Skin of body (tissue), 3 donors: ENCODE measurements at places on chromosomes 11 and 22. TPM values are rescaled to one million over a fixed set of nuclear protein-coding genes. Genes with fewer than 3 reads are reported as not detected.

Gene MIAT
- total RNA-seq: 2.5 TPM

Gene PIWIL4
- total RNA-seq: 6.2 TPM

Gene DDIAS
- 3.3 TPM for total RNA-seq

Gene SAA4
- not detected for total RNA-seq

Gene SEC14L2
- 5.1 TPM for total RNA-seq

Gene CCDC90B
- 43.1 TPM for total RNA-seq

Gene PLAAT3
- total RNA-seq: 21.6 TPM

Gene YAP1
- 117 TPM for total RNA-seq

- no peak for DNase-seq
Measured at GRCh38 chr11:67700548-67701262, 26.3 kb upstream of the ALDH3B2 start.

- no peak for DNase-seq
Measured at GRCh38 chr11:3182462-3182852, 17.3 kb upstream of the OSBPL5 start.

- no peak for DNase-seq
Measured at GRCh38 chr11:69053169-69053477, 4.4 kb downstream of the TPCN2 start.

GRCh38 chr11:63918507-63919191, 1.7 kb upstream of the RCOR2 start:
- DNase-seq: peak; percentile 61

DNA sequence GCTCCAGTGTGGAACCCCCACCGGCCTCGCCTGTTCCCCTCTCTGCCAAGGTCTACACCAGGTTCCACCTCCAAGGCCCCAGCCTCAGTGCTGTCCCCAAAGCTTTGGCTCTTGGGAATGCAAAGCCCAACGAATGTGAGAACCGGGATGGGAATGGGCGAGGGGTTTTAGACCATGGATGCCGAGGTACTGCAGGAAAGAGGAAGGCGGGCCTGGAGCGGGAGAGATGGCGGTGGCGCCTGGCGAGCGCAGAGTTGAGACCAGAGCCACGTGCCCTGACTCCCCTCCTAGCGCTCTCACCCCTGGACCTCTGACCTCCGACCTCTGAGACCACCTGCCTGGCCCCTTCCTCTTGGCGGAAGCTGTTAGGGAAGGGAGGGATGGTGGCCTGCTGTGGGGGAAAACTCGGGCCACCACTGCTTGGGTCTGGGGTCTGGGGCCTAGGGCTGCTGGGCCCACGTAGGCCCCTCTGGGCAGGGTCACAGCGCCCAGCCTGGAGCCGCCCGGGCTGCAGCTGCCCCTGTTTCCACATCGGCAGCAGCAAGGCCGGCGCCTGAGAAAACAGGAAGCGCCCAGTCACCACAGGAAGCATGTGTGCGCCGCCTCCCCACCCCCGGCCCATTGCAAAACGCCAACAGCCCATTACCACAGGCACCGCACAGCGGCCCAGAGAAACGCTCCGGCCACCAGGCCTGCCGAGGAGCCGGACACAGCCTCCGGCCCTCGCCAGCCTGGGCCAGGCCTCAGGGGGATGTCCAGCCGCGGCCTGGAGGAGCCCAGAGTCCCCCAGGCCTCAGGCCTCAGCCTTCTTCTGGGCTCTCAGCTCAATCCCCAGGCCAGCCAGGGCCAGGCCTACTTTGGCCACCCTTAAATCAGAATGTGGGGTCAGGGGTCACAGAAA, 13.8 kb upstream of the SLC39A13 start:
- DNase-seq: no peak

GRCh38 chr11:129658526-129658867, 157.2 kb upstream of the TMEM45B start:
- no peak for DNase-seq

GRCh38 chr22:36021606-36022153, 6.9 kb downstream of the RBFOX2 start:
- DNase-seq: no peak

DNA sequence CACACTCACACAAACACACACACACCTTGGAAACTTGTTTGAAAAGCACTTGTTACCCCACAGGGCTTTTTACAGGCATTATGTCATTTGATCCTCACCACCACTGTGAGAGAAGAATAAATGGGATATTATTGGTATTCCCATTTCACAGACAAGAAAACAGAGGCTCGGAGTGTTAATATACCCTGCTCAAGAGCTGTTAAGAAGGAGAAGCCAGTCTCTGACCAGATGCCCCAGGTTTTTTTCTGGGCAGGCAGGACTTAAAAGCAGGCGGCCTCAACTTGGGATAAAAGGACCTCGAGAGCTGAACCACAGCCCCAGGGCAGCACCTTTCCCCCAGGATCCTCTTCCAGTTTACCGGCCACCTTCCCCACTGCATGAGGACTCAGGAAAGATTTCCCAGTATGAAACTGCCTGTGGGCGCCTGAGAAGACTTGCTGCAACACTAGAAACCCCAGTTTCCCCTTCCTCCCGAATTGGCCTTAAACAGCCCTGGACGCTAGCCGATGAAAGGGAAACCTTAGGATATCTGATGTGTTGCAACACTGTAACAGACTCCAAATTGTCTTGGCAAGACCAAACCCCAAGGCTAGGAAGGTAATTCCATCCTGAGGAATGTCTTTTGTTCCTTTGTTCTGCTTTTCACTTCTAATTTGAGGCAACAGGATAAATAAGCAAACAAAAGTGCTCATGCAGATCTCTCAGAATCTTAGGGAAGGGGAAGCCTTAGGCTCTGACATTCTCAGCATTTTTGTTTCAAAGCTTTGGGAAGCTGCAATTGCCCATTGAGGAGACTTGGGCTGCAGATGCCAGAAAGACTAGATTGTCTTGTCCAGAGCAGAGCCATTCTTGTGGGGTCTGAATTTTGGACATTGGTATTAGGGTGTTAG, 173.5 kb downstream of the TRIM29 start:
- DNase-seq: no peak

DNA sequence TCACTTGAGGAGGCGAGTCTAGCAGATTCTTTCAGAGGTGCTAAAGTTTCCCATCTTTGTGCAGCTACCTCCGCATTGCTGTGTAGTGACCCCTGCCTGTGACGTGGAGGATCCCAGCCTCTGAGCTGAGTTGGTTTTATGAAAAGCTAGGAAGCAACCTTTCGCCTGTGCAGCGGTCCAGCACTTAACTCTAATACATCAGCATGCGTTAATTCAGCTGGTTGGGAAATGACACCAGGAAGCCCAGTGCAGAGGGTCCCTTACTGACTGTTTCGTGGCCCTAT, 8.9 kb upstream of the SAMM50 start:
- DNase-seq: no peak

GRCh38 chr11:91664521-91664920, 560.1 kb upstream of the FAT3 start:
- DNase-seq: no peak

DNA sequence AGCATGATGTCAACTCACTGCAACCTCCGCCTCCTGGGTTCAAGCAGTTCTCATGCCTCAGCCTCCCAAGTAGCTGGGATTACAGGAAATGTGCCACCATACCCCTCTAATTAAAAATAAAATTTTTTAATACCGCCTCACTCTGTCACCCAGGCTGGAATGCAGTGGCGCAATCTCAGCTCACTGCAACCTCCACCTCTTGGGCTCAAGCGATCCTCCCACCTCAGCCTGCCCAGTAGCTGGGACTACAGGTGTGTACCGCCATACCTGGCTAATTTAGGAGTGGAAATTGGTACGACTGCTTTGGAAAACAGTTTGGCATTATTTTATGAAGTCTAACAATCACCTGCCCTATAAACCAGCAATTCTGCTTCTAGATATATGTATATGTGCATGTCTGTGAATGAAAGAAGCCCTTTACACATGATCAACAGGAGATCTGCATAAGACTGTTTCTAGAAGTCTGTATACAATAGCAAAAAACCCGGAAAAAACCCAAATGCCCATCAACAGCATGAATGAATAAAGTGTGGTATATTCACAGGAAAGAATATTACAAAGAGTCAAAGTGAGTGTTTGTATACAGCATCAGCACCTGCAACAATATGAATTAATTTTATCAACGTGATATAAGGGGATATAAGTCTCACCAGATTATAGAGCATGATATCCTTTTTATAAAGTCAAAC, 16.0 kb downstream of the SLC35F2 start:
- DNase-seq: no peak

DNA sequence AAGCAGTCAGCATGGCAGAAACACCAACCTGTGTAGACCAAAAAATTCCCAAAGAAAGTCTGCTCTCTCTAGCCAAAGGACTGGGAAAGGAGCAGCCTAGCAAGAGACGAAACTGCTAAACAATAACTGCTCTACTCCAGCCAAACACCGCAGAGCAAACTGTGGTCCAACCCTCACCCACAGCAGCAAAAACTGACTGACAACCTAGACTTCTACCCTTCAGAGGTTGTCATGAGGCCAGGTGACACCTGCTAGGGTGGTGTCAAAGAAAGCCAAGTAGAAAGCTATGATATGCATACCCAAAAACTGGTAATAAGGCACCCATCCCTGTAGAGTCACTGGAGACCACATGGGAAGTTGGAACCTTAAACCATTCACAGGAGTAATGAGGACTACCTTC, 11.8 kb downstream of the GAB2 start:
- DNase-seq: no peak

- peak; percentile 4 for DNase-seq
Measured at GRCh38 chr11:8206251-8207079, 37.6 kb upstream of the RIC3 start.

DNA sequence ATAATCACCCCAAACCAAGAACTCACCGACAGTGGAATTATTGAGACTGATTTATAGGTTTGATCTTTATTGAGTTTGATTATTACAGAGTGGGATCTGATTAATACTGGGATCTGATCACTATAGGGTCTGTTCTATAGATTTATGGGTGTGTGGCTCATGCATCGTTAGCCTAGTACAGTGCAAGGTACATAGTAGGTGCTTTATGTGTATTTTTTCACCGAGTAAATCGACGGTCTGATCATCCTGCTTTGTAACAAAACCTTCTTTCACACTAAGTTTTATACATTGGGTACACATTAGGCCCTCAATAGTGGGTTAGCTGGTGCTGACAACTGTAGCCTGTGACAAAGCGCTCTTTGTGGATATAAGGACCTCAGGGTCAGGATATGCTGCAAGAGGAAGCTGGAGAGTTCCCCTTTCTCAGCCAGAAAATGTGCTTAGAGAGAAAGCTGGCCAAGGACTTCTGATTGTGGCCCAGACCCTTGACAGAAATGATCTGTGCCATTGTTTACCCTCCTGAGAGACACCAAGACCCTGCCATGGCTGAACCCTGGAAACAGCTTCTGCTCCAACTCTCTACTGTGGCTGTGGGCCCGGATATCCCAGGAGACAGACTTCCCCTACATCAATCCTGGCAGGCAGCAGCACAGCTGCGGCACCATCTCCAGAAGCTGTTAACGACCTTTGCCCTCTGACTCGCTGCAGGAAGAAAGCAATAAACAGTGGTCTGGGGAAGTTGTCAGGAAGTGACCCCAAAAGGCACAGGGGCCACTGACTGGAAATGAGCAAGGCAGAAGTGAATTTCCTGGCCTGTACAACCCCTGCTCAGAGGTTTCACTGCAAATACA, 16.1 kb upstream of the TPP1 start:
- DNase-seq: peak; percentile 62

- DNase-seq: no peak
Measured at GRCh38 chr11:120385655-120386054, 49.4 kb downstream of the ARHGEF12 start.

GRCh38 chr11:2366733-2367132, 10.4 kb upstream of the CD81 start:
- DNase-seq: no peak

DNA sequence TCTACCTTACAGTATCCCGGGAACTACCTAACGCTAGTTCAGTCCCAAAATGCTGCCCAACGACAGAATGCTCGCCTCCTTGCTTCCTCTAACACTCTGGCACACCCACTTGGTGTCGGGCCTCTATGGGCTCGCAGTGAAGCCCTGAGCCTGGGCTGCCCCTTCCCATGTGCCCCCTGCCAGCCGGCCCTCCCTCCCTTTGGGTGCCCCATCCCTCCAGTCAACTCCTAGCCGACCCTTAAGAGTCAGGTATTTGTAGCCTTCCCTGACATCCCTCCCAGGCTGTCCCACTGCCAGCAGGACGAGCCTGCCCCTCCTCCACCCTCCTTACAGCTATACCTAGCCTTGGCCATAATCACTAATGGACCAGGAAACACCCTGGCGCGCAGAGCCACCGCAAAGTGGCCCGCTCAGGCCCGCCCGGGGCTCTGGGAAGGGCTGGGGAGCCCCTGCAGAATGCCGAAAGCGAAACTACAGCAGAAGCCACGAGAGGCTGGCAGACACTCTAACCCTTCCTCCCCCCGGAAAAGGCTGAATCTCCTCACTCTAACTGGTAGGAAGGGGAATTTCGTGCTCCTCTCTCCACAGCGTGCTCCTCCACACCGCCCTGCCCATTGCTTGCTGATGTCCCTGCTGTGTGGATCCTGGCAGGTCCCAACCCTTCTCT, 8.2 kb downstream of the CBX7 start:
- no peak for DNase-seq

DNA sequence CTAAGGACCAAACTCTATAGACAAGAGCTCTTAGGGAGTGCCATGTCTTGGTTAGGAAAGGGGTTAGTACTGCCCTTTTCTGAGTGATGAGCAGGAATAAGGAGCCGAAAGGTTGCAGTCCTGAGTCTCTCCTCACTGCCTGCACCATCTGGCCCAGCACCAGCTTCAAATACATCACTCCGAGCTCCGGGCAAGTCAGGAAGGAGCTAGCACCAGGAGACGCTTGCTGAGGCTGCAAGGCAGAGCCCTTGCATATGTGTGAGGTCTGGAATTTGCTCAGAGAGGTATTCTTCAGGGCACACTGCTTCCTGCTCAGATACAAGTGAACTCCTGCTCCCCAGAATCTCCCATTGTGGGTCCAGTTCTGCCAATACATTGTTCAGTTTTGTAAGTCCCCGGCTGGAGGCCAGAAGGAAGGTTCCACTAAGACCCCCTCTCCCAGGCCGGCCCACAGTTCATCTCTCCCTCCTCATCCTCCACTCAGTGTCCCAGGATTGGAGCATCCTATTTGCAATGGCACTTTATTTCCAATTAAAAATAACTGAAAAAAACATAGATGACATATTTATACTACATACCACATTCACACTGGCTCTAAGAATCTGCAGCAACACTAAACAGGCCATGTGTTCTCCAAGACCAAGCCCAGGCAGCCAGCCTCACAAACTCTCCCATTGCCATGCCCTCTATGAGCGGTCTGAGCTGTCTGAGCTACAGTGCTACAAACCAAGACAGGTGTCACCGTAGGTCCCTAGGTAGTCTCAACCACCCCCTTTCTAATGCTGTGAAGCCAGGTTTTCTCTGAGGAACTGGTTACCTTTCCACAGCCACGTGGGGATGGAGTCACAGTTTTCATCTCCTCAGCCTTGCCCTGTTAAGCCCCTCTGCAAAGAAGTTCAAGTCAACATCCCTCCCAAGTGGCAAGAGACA, 55.1 kb upstream of the SPATA19 start:
- no peak for DNase-seq

- DNase-seq: no peak
Measured at GRCh38 chr11:46705070-46705688, 4.3 kb downstream of the ZNF408 start.
